Esophagus muscularis mucosa (tissue), 4 donors: ENCODE measurements at places on chromosomes 16 and 17.

DNA sequence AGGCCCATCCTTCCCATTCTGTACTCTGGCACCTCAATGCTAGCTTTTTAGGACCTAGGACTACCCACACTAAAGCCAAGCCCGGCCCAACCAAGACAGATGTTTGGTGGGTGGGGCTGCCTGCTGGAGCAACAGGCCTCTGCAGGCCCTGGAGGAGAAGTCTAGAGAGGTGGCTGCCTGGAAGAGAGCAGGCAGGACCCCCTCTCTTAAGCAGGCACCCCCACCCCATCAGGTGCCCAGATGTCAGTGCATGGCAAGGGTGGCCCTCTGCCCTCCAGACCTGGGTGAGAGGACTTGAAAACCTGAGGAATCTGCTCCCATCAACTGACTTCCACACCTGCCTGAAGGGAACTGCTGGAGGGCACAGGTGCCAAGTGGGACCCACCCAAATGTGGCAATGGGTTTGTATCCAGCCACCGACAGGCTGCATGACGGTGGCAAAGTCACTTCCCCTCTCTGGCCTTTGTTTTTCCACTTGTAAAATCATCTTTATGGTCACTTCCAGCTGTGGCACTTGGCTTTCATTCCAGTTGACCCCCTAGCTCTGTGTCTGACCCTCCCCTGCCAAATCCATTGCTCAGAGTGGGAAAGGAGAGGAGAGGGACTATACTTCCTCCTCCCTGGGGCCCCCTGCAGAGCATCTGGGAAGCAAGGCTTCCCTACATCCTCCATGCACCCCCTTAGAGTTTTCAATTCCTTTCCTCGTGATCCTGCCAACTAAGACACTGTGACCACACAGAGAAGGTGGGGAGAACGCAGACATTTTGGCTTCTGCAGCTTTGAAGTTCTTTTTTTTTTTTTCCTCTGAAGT lies 1.7 kb upstream of the STAT5A start:
- DNase-seq: peak; percentile 92

- DNase-seq: no peak
These were observed 291.1 kb upstream of the IRX3 start for GRCh38 chr16:54577651-54578128.

- DNase-seq: no peak
These were observed 23.2 kb downstream of the CDH3 start for GRCh38 chr16:68668266-68668665.

GRCh38 chr17:35064516-35065215 lies 1.2 kb upstream of the RFFL start:
- no peak for DNase-seq

DNA sequence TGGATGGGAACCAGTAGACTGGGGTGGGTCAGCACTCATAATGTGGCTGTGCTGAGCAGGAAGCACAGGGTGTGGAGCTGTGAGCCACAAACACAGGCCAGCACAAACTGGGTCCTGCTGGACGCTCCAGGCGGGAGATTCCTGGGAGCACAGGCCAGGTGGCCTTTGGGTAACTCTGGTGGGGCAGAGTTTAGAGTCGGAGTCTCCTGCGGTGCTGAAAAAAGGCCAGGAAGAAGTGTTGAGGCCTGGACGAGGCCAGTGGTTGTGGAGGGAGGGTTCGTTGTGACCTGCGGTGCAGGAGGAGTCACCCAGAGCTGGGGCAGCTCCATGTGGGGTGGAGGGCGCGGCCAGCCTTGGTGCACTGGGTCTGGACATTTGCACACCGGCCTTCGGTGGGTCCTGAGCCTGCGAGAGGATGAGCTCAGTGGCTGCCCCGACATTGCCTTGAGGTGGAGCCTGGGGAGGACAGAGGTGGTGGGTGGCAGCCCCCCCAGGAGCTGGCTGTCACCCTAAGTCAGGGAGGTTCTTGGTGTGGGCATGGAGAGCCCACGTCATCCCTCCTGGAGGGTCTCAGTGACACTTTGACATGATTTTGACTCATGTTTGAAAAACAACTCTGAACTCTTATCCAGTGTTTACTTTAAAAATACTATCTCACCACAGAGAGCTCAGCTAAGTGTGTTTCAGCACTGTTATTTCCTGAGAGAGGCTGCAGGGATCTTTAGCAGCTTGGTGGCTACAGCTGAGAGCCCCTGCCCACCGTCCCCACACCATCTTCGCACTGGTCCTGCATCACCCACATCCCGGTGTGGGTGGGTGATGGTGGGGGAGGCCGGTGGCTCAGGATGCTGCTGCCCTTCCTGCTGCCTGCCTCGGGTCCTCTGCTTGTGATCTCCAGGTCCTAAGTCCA lies 98.7 kb downstream of the NPIPB11 start:
- no peak for DNase-seq

DNA sequence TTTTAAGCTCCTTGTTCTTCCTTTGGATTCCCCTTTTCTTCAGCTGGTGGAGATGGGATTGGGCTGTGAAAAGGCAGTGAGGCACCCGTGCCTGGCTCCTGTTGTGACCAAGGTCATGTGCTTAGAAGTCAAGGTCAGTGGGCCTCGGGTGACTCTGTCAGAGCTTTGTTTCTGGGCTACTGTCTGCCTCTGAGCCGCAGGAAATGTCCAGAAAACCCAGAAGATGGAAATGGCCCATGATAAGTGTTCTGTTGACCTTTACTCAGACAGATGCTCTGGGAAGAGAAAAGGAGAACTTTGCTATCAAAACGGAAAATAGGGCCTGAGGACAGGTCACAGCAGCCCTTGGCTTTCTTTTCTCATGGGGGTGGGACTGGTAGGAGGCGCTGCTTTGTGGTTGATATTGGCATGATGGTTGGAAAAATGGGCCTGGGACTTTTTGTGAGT lies 2.9 kb downstream of the ABCC1 start:
- no peak for DNase-seq

- DNase-seq: no peak
These were observed 53.4 kb downstream of the GRB2 start for GRCh38 chr17:75352079-75352569.

DNA sequence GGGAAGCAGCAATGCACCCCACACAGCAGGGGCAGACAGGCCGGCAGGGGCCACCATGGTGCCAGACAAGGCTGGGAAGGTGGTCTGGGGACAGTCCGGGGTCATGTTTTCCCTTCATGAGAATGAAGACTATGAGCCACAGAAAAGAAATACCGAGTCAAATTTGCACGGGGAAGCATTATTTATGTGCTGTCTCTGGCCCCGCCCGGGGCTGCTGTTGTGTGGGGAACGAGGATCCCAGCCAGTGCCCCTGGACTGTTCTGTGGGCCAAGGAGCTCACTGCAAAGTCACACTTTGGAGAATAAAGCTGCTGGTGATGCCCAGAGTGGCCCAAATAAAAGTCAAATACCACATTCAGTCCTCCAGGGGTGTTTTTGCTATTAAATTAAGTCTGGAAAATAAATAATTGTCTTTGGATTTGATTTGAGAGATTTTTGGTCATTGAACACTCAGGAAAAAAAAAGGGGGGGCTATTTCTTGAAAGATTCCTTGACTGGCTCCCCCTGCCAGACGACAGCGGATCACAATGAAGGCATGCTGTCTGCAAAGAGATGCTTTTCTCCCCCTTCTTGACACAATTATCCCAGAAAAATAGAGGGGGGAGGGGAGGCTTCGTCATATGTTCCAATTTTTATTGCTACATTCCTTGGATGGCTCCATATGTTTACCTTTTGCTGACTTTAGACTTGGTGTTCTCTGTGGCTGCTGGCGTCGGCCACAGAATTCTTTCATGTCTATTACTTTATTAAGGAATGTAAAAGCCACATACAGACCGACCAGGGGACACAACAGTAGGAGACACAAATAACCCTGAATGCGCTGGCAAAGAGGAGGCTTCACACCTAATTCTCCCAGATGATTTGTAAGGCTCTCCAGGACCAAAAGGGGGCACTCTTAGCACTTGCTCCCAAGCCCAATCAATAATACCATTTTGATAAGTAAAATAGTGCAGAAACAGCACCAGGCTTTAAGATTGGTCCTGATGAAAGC lies 27.1 kb upstream of the ANKFN1 start:
- DNase-seq: no peak

DNA sequence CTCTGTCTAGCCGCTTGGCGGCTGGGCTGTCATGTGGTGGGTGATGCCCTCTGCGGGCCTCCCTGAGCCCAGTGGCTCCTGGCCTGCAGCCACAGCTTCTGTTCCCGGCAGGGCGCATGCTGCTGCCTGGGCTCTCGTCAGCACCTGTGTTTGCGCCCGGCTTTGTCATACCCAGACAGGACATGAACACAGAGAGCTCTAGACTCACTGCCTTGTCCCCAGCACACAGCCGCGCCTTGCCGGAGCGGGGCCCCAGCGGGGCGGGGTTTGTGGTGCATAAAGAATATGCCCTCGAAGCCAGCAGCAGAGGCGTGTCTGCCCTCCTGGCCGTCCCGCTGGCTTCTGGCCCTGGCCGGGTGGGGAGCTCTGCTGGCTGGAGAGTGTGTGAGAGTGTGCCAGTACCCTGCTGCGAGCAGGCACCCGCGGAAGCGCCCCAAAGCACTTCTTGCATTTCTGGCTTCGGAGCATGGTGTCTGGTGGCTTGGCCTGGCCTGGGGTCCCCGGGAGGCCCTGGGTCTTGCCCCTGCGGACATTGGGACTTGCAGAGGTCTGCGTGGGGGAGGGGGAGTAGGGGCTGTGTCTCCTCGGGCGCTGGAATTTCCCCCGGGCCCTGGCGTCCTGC lies 14.4 kb downstream of the ASPSCR1 start:
- DNase-seq: no peak

- no peak for DNase-seq
These were observed 65.4 kb upstream of the GNAO1 start for GRCh38 chr16:56125922-56126321.

DNA sequence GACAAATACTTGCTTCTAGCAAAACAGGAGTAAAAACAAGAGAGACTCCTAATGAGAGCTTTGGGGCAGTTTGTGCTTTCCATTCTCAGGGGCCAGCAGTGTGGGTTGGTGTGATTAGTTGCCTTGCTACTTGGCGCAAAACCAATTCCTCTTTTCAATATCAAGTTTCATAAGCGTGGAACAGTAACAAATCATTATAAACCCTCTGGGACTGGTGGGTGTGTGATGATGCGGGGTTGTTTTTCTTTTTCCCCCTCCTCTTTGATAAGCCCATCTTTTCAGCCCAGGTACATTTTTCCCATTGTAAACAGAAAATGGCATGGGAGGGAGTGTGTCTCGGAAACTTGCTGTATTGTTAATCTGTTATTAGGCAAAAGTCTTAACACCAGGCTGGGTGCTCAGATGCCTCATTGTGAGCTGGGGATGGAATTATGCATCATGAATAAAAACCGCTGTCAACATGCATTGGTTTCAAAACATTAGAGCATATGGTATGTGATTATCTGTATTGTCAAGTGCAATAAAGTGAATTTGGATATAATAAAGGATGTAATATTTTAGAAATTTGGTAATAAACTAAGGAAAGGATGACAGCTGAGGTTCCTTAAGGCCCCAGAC lies 166.4 kb downstream of the CCDC182 start:
- DNase-seq: no peak

- DNase-seq: no peak
These were observed 47.0 kb upstream of the SREBF1 start for GRCh38 chr17:17883801-17884200.

DNA sequence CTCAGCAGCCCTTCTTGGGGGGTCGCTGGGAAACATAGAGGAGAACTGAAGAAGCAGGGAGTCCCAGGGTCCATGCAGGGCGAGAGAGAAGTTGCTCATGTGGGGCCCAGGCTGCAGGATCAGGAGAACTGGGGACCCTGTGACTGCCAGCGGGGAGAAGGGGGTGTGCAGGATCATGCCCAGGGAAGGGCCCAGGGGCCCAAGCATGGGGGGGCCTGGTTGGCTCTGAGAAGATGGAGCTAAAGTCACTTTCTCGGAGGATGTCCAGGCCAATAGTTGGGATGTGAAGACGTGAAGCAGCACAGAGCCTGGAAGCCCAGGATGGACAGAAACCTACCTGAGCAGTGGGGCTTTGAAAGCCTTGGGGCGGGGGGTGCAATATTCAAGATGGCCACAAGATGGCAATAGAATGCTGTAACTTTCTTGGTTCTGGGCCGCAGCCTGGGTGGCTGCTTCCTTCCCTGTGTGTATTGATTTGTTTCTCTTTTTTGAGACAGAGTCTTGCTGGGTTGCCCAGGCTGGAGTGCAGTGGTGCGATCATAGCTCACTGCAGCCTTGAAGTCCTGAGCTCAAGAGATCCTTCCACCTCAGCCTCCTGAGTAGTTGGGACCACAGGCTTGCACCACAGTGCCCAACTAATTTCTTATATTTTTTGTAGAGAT lies 3.4 kb downstream of the STH start:
- DNase-seq: no peak

- DNase-seq: no peak
These were observed 10.2 kb downstream of the POLR2C start for GRCh38 chr16:57472665-57473060.

GRCh38 chr17:81806461-81807209 lies 2.7 kb downstream of the GCGR start:
- DNase-seq: no peak

- DNase-seq: no peak
These were observed 79.7 kb downstream of the PLD6 start for GRCh38 chr17:17126131-17127110.

DNA sequence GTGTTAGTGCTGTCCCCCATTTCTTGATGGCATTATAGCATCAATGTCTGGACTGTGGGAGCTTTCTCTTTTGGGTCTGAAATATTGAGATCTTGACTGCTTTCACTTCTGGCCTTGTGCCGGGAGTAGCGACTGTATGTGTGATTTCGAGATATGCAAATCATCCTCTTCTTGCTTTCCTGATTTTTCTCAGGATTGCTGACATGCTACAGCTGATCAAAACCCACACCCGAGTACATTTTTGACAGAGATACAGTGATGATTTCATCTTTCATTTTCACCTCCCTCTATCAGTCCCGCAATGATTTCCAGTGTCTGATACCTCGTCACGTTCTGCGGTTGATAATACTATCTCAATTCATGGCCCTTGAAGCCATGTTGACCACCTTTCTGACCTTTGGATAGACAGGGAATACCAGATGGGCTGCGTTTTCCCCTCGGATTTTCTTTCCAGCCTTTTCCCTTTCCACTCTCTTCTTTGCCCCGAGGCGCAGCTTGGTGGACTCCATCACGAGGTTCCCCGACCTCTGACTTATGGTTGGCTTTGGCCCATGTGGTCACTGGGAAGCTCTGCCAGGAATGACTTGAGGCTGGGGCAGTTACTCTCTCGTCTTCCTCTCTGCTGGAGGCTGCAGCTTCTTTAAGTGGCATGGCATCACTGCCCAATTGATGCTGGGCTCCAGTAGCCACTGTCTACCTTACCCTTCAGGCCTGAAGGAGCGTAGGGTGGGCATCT lies 184.4 kb downstream of the SNX29 start:
- no peak for DNase-seq

DNA sequence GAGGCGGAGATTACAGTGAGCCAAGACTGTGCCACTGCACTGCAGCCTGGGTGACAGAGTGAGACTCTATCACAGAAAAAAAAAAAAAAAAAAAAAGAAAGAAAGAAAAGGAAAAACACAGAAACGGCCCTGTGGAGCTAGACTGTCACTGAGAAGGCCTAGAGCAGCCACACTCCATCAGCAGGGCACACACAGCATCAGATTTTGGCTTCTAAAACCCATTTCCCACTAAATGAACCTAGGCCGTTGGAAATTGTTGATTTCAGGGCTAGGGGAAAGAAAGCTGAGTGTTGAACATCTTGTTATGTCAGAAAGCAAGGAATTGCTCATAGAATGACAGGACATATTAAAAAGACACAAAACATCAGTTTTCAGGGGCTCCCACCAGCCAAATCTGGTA lies 48.9 kb downstream of the ZCCHC14 start:
- DNase-seq: no peak

- DNase-seq: peak; percentile 72
These were observed 224.8 kb upstream of the TNRC6C start for GRCh38 chr17:77733576-77734296.

- DNase-seq: no peak
These were observed 21.0 kb upstream of the G6PC1 start for GRCh38 chr17:42879596-42879985.
